ENCODE measurements at places on chromosomes 4 and X.
A peak's percentile ranks its signal among the peaks of the same experiment; 100 is the strongest.

DNA sequence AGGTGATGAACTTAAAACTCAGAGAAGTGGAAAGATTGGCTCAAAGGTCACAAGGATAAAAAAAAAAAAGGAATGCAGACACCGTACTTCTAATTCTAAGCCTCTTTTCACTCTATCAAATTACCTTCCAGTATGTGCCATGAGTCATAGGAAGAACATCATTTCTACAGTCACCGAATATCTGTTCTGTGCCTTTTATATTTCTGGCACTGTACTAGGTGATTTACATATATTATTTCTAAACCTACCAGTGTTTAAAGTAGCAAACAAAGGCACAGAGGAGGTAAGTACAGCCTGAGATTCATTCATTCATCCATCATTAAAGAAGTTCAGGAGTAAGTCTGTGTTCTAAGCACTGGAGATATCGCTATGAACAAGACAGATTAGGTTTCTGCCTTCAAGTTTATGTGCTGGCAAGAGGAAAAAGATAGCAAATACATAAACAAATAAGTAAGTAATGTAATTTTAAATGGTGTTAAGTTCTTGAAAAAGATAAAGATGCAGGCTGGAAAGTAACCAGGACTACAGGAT is 65.3 kb downstream of the PALLD start:
- H3K4me1 ChIP-seq = no peaks in the 10 kb centered on the region
- H3K27me3 ChIP-seq = no peaks in the 10 kb centered on the region
- no peaks in the 10 kb centered on the region for H3K36me3 ChIP-seq
- DNase-seq = no peak

- H3K36me3 ChIP-seq = no peaks in the 10 kb centered on the region
- H3K4me3 ChIP-seq = no peak overlapping the region
- no peaks in the 10 kb centered on the region for H3K4me1 ChIP-seq
- no peaks in the 10 kb centered on the region for H3K27me3 ChIP-seq
Observed at GRCh38 chr4:141473026-141473540, 163.3 kb upstream of the IL15 start.

- H3K4me1 ChIP-seq = peaks cover 9% of the 10 kb centered on the region
- H3K4me3 ChIP-seq = no peak overlapping the region
- no peak overlapping the region for H3K27ac ChIP-seq
- peaks cover 6% of the 10 kb centered on the region for H3K27me3 ChIP-seq
Observed at GRCh38 chr4:76943790-76944189, 5.8 kb upstream of the SEPTIN11 start.

GRCh38 chr4:6575503-6576240 is 683 bp downstream of the MAN2B2 start:
- H3K27ac ChIP-seq = no peak overlapping the region
- H3K27me3 ChIP-seq = peaks cover 30% of the 10 kb centered on the region
- H3K36me3 ChIP-seq = no peaks in the 10 kb centered on the region
- peak overlapping the region; percentile 92 for H3K4me3 ChIP-seq
- DNase-seq = no peak

- no peaks in the 10 kb centered on the region for H3K4me1 ChIP-seq
- no peak overlapping the region for H3K27ac ChIP-seq
- H3K4me3 ChIP-seq = no peak overlapping the region
- no peaks in the 10 kb centered on the region for H3K27me3 ChIP-seq
- no peak for DNase-seq
- no peaks in the 10 kb centered on the region for H3K36me3 ChIP-seq
Observed at GRCh38 chrX:154873329-154873728, 12.8 kb upstream of the F8A1 start.

DNA sequence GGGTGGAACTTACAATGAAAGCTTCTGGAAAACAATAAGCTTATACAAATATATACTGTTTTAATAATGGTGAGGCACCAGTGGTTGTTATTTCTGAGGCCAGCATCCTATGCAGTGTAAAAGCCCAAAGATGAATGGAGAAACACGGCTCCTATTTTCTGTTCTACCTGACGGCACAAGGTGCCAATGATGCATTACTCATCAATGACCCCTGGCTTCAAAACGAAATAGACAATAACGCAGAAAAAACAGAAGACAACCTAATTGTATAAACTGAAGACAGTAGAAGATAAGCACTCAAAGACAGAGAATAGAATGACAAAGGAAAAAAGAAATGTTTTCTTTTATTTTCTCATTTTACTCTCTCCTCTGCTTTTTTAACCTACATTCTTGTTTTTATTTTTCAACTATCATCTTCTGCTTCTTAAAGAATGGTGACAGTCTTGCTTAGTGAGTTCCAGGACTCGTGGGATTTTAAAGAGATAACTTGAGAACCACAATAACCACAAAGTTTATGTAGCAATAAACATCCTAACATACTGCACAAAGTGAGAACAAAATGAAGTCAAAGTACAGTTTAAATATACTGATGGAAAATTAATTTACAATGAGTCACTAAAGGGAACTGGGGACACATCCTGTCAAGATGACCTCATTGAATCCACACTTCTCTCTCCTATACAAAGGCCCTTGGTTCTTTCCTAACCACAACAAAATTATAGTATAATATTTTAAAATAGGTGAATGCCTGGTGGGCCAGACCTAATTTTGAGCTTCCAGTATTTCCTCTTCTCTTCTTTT is 169.8 kb downstream of the BTC start:
- no peak for DNase-seq
- no peaks in the 10 kb centered on the region for H3K4me1 ChIP-seq
- H3K27ac ChIP-seq = no peak overlapping the region

DNA sequence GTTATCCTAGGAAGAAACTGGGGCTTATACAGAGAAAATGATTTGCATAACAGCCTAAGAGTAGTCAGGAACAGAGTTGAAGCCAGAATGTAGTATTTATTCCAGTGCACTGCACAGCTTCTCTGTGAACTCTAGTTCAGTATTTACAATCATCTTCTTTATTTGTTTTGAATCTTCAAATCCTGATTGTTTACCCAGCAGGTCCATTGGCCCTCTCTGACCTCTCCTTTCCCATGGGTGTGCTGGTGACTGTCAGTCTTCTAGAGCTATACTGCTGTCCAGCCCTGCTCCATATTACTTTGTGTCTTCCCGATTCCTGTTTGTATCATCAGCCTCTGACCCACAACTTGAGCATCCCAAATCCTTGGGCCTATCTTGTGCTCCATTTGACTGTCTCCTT is 301.9 kb upstream of the HS3ST1 start:
- no peak overlapping the region for H3K4me3 ChIP-seq
- H3K36me3 ChIP-seq = no peaks in the 10 kb centered on the region
- no peak overlapping the region for H3K27ac ChIP-seq
- no peaks in the 10 kb centered on the region for H3K4me1 ChIP-seq

GRCh38 chr4:106659371-106659770 is 290.8 kb upstream of the GIMD1 start:
- no peak for DNase-seq
- no peak overlapping the region for H3K27ac ChIP-seq
- H3K4me1 ChIP-seq = no peaks in the 10 kb centered on the region
- no peak overlapping the region for H3K4me3 ChIP-seq
- H3K36me3 ChIP-seq = no peaks in the 10 kb centered on the region

DNA sequence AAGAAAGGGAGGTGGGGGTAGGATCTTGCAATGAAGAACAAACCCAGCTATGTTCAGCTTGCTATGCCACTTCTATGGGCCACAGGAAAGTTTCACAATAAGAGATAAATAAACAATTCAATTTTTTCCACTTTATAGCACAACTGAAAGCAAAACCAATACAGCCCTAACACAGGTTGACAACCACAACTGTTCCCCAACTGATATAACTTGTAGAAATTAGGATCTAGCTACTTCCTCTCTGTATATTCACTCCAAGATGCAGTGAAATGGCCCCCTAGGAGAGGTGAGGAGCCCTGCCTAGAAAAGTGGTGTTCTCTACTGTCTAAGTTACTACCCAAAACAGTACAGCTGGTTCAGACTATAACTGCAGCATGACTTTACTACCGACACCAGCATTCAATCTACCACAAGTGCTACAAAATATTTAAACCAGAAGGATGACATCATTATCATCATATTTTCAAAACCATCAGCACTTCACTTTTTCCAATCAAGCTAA is 77.0 kb downstream of the FBXW7 start:
- H3K4me1 ChIP-seq = no peaks in the 10 kb centered on the region
- no peaks in the 10 kb centered on the region for H3K27me3 ChIP-seq
- H3K27ac ChIP-seq = no peak overlapping the region
- H3K36me3 ChIP-seq = no peaks in the 10 kb centered on the region
- no peak for DNase-seq
- H3K4me3 ChIP-seq = no peak overlapping the region

GRCh38 chrX:24229400-24229879 is 79.9 kb downstream of the ZFX start:
- no peaks in the 10 kb centered on the region for H3K4me1 ChIP-seq
- no peaks in the 10 kb centered on the region for H3K27me3 ChIP-seq
- H3K27ac ChIP-seq = no peak overlapping the region
- H3K4me3 ChIP-seq = no peak overlapping the region
- no peaks in the 10 kb centered on the region for H3K36me3 ChIP-seq
- DNase-seq = no peak

GRCh38 chr4:75639124-75639695 is 8.9 kb upstream of the CDKL2 start:
- no peak for DNase-seq
- no peaks in the 10 kb centered on the region for H3K27me3 ChIP-seq
- H3K4me3 ChIP-seq = no peak overlapping the region
- no peaks in the 10 kb centered on the region for H3K4me1 ChIP-seq

DNA sequence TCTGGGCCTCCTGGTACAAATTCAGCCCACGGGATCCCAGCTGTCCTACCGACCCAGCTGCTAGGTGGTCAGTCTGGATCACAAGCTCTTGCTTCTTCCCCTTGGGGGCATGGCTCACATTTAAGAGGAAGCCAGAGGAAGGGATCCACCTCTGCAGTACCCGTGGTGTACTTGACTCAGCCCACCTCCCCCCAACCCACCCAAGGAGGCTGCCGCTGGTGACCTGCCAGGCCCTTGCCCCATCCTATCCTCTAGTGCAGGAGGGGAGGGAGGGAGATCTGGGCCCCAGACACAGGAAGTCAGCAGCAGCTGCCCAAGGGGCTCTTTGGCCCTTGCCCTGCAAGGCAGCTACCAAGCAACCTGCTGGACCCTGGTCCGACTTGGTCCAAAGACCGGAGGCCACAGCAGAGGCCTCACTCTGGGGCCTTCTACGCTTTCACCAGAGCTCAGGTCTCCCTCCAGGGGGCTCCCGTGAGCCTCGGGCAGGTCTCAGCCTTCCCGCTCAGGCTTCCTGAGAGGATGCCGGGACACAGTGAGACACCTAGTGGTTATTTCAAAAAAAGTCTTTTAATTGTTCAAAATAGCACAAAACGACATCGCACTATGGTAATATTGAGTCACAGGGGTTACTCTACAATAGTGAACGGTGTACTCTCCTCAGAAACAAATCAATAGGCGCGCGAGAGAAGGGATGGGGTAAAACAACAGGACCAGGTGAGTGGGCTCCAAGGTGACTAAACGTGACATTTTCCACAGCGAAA is 2.7 kb upstream of the RENBP start:
- H3K36me3 ChIP-seq = no peaks in the 10 kb centered on the region
- H3K27ac ChIP-seq = peak overlapping the region; percentile 80
- H3K4me1 ChIP-seq = peaks cover 6% of the 10 kb centered on the region

GRCh38 chrX:35800474-35800873 is 2.3 kb downstream of the MAGEB16 start:
- H3K4me3 ChIP-seq = no peak overlapping the region
- no peak overlapping the region for H3K27ac ChIP-seq
- H3K27me3 ChIP-seq = no peaks in the 10 kb centered on the region
- DNase-seq = no peak
